ENCODE measurements at places on chromosomes 1 and 21.

- DNase-seq: no peak
Measured at GRCh38 chr1:9689971-9690381, 38.4 kb downstream of the PIK3CD start.

DNA sequence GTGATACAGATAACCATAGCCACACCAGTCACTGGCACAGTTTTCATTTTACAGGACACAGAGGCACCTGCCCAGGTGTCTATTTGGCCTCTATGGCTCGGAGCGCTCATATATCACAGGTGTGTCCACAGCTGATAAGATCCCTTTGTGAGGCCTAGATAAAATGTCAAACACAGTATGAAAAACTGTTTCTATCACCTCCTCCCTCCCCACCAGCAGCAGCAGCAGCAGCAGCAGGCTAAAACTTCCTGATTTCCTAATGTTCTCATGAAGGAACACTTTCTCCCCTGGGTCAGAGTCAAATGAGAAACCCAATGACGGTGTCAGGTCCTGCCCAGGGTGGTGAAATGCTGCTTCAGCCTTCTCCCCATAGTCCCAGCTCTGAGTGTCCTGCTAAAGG, 24.4 kb downstream of the ELAPOR1 start:
- no peak for DNase-seq

GRCh38 chr1:242212401-242212800, 213.5 kb upstream of the MAP1LC3C start:
- no peak for DNase-seq

DNA sequence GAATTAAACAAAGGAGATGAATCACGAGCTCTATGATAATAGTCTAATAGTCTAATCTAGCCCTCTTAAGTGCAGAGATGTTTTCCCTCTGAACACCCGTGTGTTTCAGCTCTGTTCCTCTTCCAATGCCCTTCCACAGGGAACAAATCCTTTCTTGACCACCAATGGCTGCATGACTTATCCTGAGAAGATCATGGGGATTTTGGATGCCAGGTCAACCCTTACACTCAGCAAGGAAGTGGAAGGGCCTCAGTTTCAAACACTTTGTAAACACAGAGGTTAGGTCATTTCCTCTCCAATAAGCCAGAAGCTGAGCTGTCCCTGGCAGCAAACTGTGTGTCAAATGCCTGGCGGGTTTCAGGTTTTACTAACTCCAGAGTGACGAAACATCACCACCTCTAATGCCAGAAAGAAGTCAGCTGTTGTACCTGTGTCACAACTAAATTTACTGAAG, 200.0 kb downstream of the GABPA start:
- no peak for DNase-seq

DNA sequence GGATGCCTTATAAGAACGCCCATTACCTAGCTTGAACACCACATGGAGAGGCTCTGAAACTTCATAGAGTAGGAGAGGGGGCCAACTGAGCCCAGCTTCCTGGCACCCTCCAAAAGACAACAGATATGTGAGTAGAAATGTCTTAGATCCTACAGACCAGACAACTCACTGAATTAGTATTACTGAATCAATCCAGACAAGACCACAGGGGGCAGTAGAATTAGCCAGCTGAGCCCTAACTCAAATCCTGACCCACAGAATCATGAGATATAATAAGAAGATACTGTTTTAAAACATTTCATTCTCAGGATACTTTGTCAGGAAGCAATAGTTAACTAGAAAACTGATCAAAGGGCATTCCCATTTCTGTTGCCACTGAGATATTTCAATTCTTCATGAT, 45.8 kb upstream of the C1orf21 start:
- DNase-seq: no peak

DNA sequence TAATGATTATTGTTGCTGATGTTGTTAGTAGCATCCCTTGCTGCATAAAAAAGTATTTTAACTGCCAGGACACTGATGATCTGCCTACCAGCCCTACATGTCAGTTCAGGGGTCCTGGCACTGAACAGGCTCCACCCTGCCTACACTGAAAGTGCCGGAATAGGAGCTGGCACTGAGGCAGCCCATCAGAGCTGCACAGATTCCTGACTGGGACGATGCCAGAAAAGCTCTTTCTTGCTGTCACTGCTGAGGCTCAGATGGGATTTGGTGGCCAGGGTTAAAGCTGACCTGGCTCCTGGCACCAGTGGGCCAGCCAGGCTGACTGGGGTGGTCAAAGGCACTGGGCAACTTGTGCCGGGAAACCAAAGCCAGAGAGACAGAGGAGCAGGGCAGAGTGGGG, 6.2 kb upstream of the DISP3 start:
- DNase-seq: no peak

- DNase-seq: no peak
Measured at GRCh38 chr1:117932576-117932975, 3.0 kb downstream of the WDR3 start.

DNA sequence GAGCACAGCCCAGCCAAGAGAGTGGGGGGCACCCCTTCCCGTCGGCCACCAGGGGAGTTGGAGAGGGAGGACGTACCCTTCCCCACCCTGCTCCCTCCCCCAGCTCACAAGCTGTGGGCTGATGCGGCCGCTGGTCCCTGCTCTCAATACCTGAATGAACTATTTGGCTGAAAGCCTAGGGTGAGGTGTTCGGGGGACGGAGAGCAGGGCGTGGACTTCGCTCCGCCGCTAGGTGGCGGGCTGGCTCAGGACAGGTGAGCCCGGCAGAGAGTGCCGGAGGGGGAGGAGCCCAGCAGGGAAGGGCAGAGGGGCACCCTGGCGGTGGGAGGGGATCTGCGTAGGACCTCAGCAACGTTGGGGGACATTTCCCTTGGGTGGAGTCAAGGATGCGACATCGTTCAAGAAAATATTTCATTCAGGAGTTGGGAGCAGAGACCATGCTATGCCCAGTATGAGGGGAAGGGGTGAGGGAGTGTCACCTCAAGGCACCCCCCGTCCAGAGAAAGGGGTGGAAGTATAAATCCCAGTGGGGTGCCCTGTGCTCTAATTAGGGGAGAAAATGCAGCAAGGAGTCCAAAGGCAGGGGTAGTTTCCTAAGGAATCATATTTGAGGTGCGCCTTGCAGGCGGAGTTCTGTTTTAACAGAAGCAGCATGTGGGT, 12.0 kb upstream of the RHBG start:
- DNase-seq: peak; percentile 31

DNA sequence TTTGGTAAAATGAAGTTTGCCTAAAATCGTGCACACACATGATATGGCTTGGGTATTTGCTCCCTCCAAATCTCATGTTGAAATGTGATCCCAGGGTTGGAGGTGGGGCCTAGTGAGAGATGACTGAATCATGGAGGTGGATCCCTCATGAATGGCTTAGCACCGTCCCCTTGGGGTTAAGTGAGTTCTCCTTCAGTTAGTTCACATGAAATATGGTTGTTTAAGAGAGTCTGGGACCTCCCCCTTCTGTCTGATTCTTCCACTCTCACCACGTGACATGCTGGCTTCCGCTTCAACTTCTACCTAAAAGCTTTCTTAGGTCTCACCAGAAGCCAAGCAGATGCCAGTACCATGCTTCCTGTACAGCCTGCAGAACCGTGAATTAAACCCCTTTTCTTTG, 58.4 kb downstream of the SIPA1L2 start:
- DNase-seq: no peak

DNA sequence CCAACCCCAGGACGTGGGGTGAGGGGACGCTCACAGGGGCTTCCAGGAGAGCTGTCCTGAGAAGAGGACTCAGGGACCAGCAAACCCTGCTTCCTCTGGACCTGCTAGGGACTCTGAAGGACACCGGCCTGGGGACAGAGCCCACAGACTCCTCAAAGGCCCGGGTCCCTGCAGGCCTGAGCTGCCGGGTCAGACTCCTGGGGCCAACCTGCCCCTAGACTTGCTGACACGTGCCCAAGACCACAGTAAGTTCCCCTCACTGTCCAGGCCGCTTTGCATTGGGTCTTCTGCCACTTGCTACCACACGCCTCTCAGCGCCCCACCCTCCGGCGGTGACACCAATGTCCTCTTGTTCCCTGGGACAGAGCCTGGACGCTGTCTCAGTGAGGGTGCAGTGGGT, 106.6 kb upstream of the IFFO2 start:
- no peak for DNase-seq

- no peak for DNase-seq
Measured at GRCh38 chr1:7187112-7187493, 401.8 kb downstream of the CAMTA1 start.

GRCh38 chr1:201385299-201385891, 7.9 kb upstream of the TNNT2 start:
- DNase-seq: no peak

All from activated CD4-positive, CD25-positive, alpha-beta regulatory T cell treated with anti-CD3 and anti-CD28 coated beads, Interleukin-2, amount 50 U/mL, for 16 hours (primary cell).